ENCODE measurements at places on chromosomes 12 and 14.
A peak's percentile ranks its signal among the peaks of the same experiment; 100 is the strongest.

GRCh38 chr12:121918679-121919038, 267 bp downstream of the CFAP251 start:
- DNase-seq: no peak

DNA sequence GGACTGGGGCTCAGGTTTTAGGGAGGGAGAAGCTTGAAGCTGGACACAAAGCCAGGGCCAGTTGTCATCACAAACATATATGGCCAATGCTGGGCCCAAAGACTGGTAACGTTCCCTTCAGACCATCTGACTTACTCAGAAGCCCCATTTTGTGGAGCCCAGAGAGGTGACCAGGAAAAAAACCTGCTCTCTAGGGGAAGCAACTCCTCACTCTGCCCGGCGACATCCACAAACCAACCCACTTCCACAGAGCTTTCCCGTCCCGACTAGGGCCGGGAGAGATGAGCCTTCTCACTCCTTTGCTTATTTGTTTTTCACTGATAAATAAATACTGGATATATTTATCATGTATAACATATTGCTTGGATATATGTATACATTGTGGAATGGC, 180.9 kb upstream of the RTL1 start:
- DNase-seq: no peak

DNA sequence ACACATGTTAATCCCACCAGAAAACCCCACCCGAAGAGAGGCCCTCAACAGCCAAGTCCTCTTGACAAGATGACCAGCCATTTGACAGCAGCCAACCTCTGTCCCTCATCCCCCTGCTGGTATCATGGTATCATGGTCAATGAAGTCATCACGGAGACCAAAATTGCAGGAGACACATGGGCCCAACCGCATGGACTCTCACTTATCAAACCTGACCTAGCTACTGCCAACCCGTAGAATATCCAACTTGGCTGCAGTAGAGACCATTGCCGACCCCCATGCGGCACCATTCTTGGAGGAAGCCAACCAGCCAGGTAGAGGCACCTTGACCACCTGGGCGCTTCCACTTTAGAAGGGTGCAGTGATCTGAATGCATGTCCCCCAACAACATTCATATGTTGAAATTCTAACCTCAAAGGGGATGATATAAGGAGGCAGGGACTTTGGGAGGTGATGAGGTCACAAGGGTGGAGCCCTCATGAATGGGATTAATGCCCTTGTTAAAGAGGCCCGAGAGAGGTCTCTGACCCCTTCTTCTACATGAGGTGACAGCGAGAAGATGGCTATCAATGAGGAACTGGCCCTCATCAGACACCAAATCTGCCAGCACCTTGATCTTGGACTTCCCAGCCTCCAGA, 33.3 kb downstream of the DIO3 start:
- no peak for DNase-seq

DNA sequence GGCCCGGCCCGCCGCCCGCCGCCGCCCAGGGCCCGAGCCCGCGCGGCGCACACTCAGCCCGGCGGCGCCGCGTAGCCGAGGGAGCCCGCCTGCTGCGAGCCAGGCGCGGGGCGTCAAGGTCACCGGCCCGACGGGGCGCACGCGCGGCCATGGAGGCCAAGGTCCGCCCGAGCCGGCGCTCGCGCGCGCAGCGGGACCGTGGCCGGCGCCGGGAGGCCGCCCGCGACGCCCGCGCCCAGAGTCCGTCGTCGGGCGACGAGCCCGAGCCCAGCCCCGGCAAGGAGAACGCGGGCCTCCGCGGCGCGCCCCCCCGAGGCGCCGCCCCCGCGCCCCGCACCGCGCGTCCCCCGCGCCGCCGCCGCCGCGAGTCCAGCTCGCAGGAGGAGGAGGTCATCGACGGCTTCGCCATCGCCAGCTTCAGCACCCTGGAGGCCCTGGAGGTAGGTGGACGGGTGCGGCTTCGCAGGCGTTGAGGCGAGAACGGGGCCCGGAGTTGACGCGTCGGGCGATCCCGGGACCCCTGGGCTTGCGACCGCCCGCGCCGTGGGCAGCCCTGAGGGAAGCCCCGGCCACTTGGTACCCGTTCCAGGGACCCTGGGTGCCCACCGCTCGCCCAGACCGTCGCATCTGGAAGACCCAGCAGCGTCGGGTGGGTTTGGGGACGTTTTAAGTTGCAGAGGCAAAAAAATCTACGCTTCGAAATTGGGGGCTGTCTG, 629 bp downstream of the FBRSL1 start:
- no peak for DNase-seq

- DNase-seq: no peak
Measured at GRCh38 chr12:85301051-85301450, 21.0 kb downstream of the ALX1 start.

- DNase-seq: no peak
Measured at GRCh38 chr14:57388067-57388466, 2.3 kb upstream of the NAA30 start.

DNA sequence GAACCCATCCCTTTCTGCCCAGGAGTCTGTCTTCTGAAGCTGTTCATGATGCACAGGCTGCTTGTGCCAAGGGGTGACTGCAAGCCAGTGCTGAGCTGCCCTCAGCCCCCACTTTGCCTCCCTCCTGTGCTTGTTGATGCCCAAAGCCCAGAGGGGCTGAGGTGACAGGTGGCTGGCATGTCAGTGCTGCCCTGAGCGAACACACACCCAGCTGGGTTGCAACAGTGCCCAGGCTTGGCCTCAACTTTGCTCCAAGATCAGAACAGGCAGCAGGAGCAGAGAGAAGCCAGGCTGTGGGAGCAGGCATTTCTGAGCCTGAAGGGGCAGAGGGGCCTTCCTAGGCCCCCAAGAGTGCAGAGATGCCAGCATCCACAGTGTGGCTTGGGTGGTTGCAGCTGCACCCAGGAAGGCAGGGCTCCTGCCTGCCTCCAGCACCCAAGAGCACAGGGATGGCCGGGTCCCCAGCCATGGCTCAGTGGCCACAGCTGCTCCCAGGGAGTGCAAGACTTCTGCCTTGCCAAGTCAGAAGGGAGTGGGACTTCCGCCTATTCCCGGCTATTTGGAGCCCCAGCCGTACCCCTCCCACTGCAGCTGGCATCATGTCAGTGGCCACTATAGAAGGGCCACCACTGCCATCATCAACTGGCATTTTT, 83.1 kb downstream of the SLC16A7 start:
- DNase-seq: no peak

- DNase-seq: peak; percentile 92
Measured at GRCh38 chr12:46430340-46430948, 57.9 kb upstream of the SLC38A2 start.

DNA sequence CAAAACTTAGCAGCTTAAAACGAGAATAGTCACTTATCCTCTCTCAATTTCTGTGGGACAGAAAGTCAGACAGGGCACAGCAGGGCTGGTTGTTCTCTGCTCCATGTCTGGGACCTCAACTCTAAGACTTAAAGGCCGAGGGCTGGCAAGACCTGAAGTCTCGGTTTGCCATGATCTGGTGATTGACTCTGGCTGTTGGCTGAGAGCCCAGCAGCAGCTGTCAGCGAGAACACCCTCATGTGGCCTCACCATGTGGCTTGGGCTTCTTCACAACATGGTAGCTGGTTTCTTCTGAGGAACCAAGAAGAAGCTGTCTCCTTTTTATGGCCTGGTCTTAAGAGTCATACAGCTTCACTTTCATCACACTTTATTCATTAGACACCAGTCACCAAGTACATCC, 1.7 kb upstream of the VASH1 start:
- DNase-seq: no peak

DNA sequence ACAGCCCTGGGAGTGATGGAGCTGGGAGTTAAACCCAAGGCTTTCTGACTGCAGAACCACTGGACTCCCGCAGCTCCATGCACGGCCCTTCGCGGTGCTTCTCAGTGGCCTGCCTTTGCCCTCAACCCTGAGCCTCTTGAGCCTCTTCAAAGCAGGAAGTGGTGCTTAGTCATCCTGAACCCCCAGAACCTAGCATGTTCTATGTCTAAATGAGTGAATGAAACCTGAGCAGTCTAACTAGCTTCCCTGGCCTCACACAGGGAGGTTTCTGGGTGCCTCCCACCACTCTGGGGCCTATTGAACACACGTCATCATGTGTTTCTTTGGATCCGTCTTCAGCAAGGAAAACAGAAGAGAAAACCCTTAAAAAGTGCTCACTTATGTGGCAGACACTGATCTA, 117.9 kb upstream of the SFSWAP start:
- no peak for DNase-seq

GRCh38 chr14:60092526-60092920, 800 bp downstream of the PCNX4 start:
- no peak for DNase-seq

DNA sequence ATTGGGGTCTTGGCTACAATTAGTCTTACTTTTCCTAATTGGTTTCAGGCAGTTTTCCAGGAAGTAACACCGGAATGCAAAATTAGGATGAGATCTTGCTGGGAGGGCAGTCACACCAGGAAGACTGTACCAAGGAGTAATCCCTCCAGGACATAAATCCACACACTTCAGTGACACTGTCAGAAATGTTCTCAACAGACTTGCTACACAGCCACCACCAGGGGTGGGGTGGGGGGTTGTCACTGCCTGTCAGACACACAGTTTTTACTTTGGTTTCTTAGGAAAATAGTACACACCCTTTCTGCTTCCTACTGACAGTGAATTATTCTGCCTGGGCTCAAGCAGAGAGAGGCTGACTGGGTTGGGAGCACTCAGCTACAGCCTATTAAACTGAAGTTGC, 102.9 kb upstream of the CCDC196 start:
- no peak for DNase-seq

GRCh38 chr12:113432986-113433385, 10.8 kb downstream of the SDSL start:
- DNase-seq: no peak

Data from mammary epithelial cell (primary cell).